ENCODE measurements at places on chromosomes 12 and 14. TPM values are rescaled to one million over a fixed set of nuclear protein-coding genes. Genes with fewer than 3 reads are reported as not detected.
A peak's percentile ranks its signal among the peaks of the same experiment; 100 is the strongest.

The DLGAP5 gene
- 0.27 TPM for total RNA-seq

The IQSEC3 gene
- total RNA-seq, result 1.5 TPM

The DDX47 gene
- 24.9 TPM for total RNA-seq

The HOXC12 gene
- not detected for total RNA-seq

The BTG1 gene
- 74.1 TPM for total RNA-seq

The SAMD15 gene
- total RNA-seq, result not detected

The TROAP gene
- 0.67 TPM for total RNA-seq

The LRIG3 gene
- total RNA-seq, result 5.5 TPM

The MYO1H gene
- 0.78 TPM for total RNA-seq

The IAPP gene
- not detected for total RNA-seq

The DAO gene
- not detected for total RNA-seq

The FLRT2 gene
- 3.0 TPM for total RNA-seq

The CFAP54 gene
- total RNA-seq, result 0.13 TPM

The AKAP6 gene
- total RNA-seq, result 180 TPM

The LMNTD1 gene
- not detected for total RNA-seq

The APOF gene
- total RNA-seq, result not detected

GRCh38 chr12:111964935-111965334, 48.0 kb downstream of the TMEM116 start:
- DNase-seq, result no peak

GRCh38 chr12:64566831-64567517, 43.3 kb upstream of the RASSF3 start:
- no peak for DNase-seq

DNA sequence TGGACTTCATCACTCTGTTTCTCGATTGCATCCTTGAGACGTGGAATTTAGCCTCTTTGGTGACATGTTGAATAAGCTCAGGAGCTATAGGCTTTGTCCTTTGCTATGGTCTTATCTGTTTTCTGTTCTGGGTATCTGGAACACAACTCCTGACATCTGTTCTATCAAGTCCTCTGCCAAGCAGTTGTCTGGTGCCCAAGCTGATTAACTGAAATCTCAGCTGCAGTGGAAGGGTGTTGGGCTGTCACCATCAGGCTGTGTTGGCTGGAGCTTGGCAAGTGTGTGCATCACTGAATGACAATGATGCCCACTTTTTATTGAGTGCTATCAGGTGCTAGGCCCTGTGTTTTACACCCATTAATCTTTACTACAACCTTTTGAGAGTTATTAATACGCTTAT, 77.8 kb downstream of the SMOC1 start:
- DNase-seq, result no peak

DNA sequence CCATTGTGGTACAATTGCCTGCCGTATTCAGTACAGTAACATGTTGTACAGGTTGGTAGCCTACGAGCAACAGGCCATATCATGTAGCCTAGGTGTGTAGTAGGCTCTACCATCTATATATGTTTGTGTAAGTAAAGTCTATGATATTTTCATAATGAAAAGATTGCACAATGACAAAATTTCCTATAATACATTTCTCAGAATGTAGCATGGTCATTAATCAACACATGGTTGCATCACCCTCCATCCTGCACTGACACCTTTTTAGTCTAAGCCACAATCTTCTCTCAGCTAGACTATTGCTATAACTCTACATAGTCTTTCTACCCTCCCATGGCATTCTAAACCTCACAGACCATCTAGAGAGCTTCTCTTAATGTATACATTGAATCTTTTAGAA, 158.5 kb upstream of the HMGA2 start:
- no peak for DNase-seq

- no peak for DNase-seq
Observed at GRCh38 chr14:92575061-92575747, 61.6 kb downstream of the RIN3 start.

- DNase-seq, result no peak
Observed at GRCh38 chr12:64293654-64294364, 71.7 kb upstream of the KICS2 start.

- peak; percentile 48 for DNase-seq
Observed at GRCh38 chr12:53695152-53696145, 19.6 kb upstream of the ATP5MC2 start.

GRCh38 chr12:30485230-30485890, 210.3 kb downstream of the IPO8 start:
- DNase-seq, result no peak

DNA sequence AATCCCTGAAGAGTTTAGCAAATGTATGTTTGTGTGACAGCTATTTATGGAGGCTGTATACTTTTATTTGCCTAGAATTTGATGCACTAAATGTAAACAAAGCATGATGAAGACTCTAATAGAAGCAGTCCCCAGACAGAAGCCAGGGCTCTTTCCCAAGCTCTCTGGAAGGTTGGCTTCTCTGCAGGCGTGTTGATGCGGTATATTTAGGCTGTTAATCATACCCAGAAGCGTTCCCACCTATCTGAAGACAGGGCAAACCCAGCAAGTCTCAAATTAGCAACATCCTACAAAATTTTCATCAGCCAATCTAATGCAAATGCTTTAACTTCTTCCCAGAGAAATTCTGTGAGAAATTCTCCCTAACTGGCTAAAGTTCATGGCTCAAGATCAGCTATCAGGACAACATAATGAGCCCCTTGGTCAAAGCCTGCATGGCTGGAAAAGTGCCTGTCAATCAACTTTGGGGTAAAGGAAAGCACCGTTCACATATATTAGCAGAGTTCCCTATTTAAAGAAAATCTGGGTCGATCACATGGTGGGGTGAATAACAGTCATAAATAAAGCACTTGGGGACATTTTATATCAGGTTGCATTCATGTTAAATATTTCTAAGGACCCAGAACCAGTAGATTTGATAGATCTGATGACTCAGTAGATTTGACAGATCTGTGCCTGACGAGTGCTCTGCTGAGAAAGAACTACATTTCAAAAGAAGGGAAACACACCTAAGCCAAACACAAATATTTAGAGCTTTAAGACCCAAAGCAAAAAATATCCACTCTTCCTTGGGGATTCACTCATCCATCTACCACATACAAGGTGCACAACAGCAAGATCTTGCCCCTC, 46.6 kb downstream of the KSR2 start:
- no peak for DNase-seq

DNA sequence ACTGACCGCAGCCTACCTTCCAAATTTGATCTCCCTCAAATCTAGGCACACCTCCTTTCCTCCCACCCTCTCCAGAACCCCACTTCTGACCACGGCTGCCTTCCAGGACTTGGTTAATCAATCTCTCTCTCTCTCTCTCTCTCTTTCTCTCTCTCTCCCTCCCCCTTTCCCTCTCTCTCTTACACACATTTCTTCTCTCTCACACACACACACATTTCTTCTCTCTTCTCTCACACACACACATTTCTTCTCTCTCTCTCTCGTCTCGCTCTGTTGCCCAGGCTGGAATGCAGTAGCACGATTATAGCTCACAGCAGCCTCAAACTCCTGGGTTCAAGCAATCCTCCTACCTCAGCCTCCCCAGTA, 521 bp upstream of the GMFB start:
- DNase-seq, result no peak

- DNase-seq, result no peak
Observed at GRCh38 chr14:101167428-101167827, 263.9 kb upstream of the RTL1 start.

GRCh38 chr12:42234970-42235369, 3.1 kb downstream of the YAF2 start:
- DNase-seq, result no peak

- no peak for DNase-seq
Observed at GRCh38 chr12:26704214-26704613, 128.8 kb downstream of the ITPR2 start.

GRCh38 chr14:51889851-51890250, 29.4 kb downstream of the GNG2 start:
- DNase-seq, result no peak

DNA sequence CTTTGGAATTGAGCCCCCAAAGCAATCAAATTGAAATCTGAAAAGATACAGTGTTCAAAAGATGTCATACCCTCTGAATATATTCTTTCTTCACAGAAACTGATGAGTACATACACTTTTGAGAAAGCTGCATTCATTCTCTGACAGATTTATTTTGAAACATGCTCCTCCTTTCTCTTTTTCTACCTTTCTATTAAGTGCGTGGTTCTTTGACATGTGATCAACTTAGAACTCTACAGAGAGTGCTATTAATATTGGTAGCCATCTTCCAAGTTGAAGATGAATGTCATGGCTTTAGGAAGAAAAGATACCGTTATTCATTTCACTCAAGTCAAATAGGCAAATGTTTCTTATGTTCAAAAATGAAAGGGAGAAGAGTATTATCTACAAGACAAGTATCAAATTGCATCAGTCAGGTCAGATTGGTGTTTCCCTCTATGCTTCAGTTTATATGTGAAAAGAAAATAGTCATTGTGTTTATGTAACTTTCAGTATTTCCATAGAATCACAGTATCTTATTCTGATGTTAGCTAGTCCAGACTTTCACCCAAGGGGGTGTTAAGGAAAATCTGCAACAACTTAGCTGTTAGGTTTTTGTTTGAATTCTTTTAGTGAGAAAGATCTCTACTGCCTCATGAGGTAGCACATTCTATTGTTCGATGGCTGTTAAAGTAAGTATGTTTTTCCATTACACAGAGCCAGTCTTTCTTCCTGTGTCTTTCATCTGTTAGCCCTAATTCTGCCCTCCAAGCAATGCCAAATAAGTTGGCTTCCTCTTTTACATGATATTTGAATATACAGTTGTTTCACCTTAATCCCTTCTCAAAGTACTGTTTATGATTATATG, 55.4 kb upstream of the GARIN2 start:
- DNase-seq, result no peak

DNA sequence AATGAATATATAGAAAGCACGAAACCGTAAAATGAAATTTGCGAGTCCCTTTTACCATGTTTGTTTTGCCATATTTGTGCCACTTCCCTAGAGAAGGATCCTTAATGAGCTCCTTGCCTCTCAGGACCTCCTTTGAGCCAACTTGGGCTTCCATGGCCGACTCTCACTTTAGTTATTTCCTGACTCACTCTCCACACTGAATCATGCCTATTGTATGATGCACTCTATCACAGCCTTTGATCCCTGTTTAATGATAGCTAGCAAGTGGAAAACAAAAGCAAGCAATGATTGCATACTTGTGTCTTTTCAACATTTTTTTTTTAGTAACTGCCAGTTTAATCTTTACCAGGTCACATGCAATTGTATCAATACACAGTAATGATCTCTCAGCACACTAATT, 153.2 kb downstream of the CCER1 start:
- no peak for DNase-seq

- DNase-seq, result no peak
Observed at GRCh38 chr12:81043979-81044740, 33.7 kb upstream of the ACSS3 start.

DNA sequence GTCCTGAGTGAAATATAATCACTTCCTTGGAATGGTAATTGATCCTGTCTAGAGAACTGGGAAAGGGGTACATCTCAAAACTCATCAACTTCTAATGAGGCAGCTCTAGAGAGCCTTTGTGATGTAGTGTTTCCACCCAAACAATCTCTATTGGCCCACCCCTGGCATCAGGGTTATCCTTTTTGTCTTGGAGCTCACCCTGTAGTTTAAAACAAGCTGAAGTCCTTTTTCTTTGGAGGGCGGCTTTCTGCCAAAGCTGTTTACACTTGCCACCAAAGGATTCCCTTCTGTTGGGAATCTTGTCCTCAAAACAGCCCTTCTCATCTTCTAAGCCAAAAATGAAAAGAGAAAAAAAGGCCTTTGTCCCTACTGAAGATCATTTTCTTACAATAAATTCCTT, 60.6 kb upstream of the GTF2A1 start:
- no peak for DNase-seq

DNA sequence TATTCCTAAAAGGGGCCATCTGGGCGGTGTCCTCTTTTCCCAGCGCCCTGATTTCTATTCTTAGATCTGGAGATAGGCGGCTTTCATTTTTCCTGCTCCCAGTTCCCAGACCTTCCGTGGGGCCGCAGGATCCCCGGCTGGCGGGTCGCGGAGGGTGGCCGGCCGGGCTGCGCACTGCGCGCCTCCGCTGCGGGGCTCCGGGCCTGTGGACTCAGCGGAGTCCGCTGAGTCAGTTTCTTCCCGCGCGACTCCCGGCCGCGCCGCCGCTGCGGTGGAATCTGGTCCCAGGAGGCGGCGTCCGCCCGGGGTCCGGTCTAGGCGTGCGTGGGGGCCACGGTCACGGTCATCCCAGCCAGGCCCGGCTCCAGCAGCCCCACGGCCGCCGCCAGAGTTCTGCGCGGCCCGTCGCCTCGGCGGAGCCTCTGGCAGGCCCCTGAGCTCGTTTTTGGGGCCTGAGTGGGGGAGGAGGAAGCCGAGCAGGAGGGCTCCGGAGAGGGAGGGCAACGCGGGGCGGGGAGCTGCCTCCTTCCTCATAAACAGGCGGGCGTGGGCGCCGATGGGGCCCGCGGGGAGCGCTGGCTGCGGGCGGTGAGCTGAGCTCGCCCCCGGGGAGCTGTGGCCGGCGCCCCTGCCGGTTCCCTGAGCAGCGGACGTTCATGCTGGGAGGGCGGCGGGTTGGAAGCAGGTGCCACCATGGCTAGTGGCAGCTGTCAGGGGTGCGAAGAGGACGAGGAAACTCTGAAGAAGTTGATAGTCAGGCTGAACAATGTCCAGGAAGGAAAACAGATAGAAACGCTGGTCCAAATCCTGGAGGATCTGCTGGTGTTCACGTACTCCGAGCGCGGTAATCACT, at the start of gene LRRK2:
LRRK2 (plus strand) TSS at position 559 of the 853 bp plus-strand sequence; CDS start at position 694, 135 bp downstream.
- DNase-seq, result peak; percentile 92

DNA sequence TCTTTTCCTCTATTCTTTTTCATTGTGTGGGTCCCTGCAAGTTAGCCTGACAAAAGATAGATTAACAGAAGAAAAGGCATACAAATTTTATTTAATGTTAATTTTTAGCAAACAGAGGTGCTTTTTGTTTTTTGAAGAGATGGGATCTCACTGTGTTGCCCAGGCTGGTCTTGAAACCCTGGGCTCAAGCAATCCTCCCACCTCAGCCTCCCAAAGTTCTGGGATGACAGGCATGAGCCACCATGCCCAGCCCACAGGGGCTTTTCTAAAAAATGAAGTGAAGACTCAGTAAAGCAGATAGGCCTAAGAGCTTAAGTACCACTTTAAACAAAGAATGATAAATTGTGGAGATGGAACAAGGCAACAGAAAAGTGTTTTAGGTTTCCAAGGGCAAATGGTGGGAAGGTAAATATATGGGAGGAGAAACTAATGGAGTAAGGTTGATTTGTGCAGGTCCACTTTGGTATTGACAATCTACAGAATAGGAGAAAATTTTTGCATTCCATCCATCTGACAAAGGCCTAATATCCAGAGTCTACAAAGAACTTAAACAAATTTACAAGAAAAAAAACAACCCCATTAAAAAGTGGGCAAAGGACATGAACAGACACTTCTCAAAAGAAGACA, 18.6 kb upstream of the EEA1 start:
- DNase-seq, result no peak

GRCh38 chr14:56996721-56997399, 186.6 kb upstream of the OTX2 start:
- DNase-seq, result no peak

GRCh38 chr14:52025310-52025709, 36.0 kb downstream of the RTRAF start:
- DNase-seq, result no peak

GRCh38 chr14:79363291-79363690, 848.0 kb downstream of the DIO2 start:
- no peak for DNase-seq

- DNase-seq, result no peak
Observed at GRCh38 chr14:73203527-73203926, 33.8 kb upstream of the PAPLN start.

- DNase-seq, result no peak
Observed at GRCh38 chr12:58728397-58728796, 191.9 kb downstream of the LRIG3 start.

GRCh38 chr12:114661245-114661644, 22.7 kb downstream of the TBX3 start:
- no peak for DNase-seq

All from Right ventricle myocardium superior (tissue), 1 donor.